ENCODE measurements at places on chromosomes 5 and 9.

DNA sequence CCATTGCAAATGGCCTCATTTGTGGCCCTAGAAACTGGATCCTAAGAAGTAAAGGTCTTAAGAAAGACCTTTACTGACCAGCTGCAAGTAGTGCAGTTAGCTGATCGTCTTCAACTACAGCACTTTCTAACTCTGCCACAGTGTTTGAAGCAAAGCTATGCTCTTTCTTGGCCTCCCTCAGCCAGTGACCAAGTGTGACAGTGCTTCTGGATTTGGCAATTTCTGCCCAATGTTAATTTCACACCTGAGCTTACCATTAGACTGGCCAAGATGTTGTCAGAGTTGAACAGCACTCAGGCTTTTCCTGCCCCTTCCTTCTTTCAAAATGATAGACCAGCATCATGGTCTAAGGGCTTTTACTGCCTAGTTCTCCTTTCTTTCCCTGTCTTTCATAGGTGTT, 36.1 kb downstream of the UHRF2 start:
- no peak for DNase-seq

DNA sequence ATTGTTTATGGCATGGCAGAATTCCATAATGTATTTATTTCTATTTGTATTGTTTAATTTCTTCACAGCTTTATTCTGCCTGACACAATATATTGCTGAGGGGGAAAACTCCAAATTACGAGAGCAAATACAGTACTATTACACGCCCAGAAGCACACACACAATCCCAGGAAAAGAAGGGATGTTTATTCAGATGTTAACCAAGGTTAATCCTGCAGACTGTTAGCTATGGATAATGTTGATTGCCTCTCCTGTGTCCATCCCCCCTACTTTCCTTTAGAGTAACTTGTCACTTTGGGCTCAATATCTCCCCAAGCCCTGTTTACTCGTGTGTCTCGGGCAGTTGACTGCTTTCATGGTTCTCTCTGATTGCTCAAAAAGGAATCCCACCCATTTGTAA, 84.2 kb upstream of the ERCC6L2 start:
- DNase-seq, result no peak

- DNase-seq, result no peak
These were observed 889.3 kb downstream of the MAT2B start for GRCh38 chr5:164394686-164395194.

- DNase-seq, result no peak
These were observed 11.3 kb downstream of the CTXN3 start for GRCh38 chr5:127660047-127660733.

- no peak for DNase-seq
These were observed 121.4 kb upstream of the TMEM161B start for GRCh38 chr5:88390096-88390441.

Data from globus pallidus (tissue), 1 donor.